ENCODE measurements at places on chromosomes 11 and 22. TPM values are rescaled to one million over a fixed set of nuclear protein-coding genes. Genes with fewer than 3 reads are reported as not detected.

The HSPB2 gene
- total RNA-seq = 0.31 TPM

The ALG9 gene
- total RNA-seq = 53.8 TPM

The OR51I1 gene
- total RNA-seq = 0.34 TPM

The POLA2 gene
- 28.2 TPM for total RNA-seq

The MMP8 gene
- total RNA-seq = 37.3 TPM

The FAM180B gene
- under 0.01 TPM for total RNA-seq

The SLC25A45 gene
- total RNA-seq = 1.4 TPM

The KRTAP5-7 gene
- total RNA-seq = not detected
